ENCODE measurements at places on chromosomes 5 and 9.

GRCh38 chr5:72021651-72022357, 85.5 kb upstream of the MAP1B start:
- no peak for DNase-seq

DNA sequence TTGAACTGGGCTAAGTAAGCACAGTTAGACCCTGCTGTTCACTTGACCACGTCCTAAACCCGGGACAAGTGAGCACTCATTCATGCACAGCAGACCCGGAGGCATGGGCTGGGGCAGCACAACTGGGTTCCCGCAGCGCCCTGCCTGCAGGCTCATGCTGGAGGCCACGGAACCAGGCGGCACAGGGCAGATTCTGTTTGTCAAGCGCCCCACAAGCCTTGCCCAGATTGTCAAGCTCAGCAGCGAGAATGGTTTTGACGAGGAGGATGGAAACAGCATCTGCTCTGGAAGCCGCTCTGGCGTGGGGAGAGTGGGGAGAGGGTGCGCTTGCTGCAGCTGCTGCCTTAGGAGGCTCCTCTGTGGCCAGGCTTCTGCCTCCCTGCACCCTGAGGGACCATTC, 32.7 kb downstream of the PRRT1B start:
- no peak for DNase-seq

- no peak for DNase-seq
Measured at GRCh38 chr5:27748847-27749246, 710.5 kb upstream of the CDH9 start.

- DNase-seq = no peak
Measured at GRCh38 chr9:118473521-118473920, 769.3 kb downstream of the TLR4 start.

GRCh38 chr5:133848341-133848811, 120.0 kb downstream of the C5orf15 start:
- no peak for DNase-seq

GRCh38 chr9:117120061-117120460, 294.8 kb downstream of the ASTN2 start:
- no peak for DNase-seq

DNA sequence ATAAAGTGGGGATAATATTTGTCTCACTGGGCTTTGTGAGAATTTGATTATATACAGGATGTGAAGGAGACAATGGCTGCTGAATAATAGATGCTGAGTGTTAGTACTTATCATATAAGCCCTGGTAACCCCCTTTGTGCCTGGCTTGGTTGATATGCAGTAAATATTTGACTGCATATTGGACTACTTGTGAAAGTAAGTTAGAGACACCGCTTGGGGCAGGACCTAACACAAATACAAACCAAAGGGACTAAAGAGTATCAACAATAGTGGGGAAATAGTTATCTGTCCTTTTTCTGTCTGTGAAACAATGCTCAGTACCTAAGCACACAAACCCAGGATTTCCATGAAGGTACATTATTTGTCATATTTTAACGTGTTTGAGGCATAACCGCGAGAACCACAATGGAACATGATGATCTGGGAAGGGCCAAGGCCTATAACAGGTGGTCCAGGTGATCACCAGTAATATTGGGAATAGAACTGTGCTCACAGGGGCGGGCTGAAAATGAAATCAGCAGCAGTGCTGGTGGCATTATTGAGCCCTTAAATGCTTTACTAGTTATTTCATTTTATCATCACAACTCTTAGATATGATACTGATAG, 138.2 kb upstream of the SMARCA2 start:
- DNase-seq = no peak

DNA sequence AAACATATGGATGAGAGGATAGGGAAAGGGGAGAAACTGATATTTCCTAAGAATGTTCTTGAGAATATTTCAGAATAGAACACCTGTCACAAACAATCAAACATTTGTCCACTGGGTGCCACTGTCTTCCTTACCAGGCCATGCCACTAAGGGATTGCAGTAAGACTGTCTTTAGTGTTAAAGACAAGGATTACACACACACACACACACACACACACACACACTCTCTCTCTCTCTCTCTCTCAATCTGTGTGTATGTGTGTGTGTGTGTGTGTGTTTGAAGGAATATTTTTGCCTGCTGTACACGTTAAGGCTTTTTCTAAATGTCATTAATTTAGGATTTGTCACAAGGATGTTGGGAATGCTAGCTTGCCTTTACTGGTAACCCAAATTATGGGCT, 54.4 kb downstream of the CCDC192 start:
- peak; percentile 30 for DNase-seq

DNA sequence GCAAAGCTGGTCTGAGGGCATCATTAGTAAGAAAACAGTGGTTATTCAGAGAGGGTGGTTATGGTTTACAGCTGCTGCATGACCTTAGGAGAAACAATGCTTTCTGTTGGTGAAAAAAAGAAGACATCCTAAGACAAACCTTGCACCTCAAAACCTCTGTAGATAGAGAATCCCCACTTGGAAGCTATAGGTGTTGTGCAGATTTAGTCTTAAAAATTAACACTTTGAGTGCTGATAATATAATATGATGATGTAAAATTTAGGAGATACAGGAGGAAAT, 1.4 kb upstream of the PTTG1 start:
- no peak for DNase-seq

DNA sequence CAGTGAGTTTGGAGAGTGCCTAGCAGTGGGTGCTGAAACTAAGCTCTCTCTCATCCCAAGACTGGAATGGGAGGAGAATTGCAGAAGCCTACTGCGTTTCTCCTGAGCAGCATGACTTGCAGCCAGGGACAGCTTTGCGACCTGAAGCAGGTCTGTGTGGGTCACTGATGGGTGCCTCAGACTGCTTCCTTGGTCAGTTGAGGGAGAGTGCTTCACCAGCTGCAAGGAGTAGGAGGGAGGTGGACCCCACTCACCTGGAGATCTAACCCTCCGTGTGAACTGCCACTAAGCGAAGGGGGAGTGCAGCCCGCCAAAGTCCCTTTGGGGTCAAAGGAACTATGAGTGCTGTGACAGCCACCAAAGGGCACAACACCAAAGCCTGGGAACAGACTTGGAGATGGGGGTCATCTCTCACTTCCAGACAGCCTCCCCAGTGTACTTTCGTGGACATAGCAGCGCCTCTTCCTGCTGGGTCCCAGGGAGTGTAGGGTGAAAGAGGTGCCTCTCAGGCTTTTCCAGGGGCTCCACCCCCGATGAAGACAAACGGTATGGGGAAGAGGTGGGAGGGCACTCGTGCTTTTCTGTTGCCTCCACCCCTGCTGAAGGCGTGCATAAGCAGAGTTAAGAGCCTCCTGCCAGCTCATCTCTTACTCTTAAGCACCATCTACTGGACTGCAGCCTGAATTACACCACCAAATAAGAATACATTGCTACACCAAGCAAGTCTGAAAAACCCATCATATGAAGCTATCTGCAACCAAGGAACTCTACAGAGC, 34.3 kb upstream of the MACIR start:
- peak; percentile 64 for DNase-seq

GRCh38 chr5:17343675-17344074, 126.2 kb downstream of the BASP1 start:
- no peak for DNase-seq

DNA sequence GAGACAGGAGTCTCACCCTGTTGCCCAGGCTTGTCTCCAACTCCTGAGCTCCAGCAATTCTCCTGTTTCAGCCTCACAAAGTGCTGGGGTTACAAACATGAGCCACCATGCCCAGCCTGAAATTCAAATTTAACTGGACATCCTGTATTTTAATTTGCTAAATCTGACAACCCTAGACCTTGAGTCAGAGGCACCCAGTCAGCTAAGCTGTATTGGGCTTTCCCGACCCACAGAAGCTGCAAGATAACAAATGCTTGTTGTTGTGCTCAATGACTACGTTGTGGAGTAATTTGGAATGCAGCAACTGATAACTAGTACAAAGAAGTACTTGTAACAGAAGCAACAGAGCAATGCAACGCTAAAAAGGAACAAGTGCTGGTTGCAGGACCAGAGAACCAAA, 533.1 kb downstream of the NTRK2 start:
- no peak for DNase-seq

- no peak for DNase-seq
Measured at GRCh38 chr9:126709241-126709640, 95.5 kb downstream of the LMX1B start.

GRCh38 chr9:76886318-76886717, 19.6 kb downstream of the PRUNE2 start:
- DNase-seq = no peak

DNA sequence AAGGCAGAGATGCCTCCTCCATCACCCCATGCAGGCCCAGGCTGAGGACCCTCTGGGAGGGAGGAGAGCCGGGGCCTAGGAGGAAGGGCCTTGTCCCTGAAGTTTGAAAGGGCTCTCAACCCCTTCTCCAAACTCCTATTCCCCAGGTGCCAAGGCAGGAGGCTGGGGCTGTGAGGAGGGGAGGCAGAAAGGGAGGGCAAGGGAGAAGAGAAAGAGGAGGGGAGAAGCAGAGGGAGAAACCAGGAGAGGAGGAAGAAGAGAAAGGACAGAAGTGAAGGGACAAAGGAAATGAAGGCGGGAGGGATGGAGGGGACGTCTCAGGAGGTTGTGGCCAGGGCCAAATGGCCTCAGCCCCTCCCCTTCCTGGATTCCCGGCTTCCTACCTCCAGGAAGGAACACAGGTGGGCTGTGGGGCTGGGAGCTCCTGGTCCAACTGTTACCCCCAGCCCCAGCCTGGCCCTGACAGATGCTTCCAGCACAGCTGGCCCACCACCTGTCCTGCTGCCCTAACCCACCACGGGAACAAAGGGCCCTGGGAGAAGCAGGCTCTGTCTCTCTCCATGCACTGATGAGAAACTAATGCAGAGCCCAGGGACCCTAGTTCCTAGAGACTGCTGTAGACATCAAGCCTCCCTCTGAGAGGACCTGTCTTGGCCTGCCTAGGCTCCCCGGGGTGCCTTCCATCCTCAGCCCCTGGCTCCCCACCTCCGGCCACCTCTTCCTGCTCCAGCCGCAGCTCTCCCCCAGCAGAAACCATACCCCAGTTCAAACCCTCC, 3.5 kb downstream of the DBN1 start:
- DNase-seq = no peak

DNA sequence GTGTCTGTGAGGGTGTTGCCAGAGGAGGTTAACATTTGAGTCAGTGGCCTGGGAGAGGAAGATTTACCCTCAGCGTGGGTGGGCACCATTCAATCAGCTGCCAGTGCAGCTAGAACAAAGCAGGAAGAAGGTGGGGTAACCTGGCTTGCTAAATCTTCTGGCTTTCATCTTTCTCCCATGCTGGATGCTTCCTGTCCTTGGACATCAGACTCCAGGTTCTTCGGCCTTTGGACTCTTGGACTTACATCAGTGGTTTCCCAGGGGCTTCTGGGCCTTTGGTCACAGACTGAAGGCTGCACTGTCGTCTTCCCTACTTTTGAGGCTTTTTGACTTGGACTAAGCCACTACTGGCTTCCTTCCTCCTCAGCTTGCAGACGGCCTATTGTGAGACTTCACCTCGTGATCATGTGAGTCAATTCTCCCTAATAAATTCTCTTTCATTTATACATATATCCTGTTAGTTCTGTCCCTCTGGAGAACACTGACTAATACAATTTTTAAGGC, 38.1 kb downstream of the PBX3 start:
- no peak for DNase-seq

GRCh38 chr5:160448886-160449285, 27.2 kb downstream of the PTTG1 start:
- DNase-seq = no peak

GRCh38 chr9:109721001-109721400, 59.0 kb upstream of the PALM2AKAP2 start:
- no peak for DNase-seq

DNA sequence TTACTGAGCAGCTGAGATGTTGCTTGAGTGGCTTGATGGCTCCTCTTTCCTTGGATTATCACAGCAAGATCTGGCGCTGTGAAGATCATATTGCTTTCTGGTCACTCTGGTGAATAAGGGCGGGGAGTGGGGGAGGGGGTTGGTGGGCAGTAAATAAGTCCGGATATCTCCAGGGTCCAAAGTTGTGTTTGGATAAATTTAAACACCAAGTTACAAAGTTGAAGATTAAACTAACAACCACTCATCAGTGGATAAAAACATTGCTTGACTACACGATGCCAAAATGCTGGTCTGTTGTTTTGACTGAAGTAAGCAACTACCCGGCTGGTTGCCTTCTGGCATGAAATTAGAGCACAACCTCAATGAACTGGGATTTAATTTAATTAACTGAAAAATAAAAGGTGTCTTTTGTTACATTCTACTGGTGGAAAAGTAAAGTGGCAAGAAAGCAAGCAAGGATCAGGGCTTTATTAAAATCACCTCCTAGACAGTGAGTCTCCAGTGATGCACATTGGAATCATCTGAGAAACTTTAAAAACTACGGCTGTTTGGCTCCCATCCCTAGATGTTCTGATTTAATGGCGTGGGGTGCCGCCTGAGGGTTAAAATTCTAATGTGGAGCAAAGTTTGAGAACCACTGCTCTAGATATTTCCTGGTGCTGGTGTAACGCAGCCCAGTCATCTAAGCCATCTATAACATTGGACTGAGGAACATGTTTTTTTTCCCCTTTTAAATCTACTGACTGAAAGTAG, 86.7 kb upstream of the AGXT2 start:
- DNase-seq = no peak

DNA sequence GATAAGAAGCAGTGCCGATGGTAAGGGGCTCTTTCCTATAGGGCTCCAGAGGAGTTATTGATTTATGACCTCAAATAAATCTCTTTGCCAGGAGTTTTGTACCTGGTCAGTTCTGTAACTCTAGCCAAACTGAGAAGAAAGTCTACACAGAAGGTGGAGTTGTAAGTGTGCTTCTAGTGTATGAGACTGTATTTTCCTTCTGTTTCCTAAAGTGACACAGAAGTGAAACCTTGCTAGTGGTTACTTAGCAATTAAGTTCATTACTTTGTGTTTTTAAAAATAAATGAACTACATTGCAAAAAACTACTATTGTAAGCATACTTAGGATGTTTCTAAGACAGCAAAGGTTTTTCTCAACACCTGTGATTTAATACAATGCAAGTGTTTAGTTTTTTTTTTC, 48.7 kb upstream of the ACTBL2 start:
- DNase-seq = no peak
